ENCODE measurements at places on chromosomes 12 and 14.

DNA sequence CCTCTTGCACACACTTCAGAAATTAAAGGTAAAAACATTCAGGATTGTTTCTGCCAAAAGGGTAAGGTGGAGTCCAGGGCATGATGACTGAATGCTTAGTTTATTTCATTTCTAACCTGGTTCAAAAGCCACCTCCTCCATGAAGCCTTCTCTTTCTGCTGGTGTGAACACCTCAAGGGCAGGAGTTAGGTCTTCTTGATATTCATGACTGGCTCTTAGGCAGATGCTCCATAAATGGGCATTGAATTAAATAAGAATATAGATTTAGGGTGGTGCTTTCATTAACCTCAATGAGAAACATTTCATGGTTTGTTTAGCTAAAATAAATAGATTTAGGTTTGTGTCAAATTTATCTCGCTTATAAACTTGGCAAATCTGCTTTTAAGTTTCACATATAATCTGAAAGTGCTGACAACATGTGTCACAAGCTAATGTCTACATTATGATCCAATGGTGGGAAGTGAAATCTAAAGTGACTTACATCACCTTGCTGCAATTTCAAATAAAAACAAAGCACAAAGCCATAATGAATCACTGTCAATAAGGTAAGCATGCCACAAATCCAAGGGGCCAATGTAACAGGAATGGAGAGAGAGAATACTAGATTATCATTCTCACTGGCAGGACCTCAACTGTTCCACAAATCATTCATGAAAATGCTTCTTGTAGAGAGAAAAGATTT, 72.7 kb upstream of the GRIP1 start:
- no peak for DNase-seq

DNA sequence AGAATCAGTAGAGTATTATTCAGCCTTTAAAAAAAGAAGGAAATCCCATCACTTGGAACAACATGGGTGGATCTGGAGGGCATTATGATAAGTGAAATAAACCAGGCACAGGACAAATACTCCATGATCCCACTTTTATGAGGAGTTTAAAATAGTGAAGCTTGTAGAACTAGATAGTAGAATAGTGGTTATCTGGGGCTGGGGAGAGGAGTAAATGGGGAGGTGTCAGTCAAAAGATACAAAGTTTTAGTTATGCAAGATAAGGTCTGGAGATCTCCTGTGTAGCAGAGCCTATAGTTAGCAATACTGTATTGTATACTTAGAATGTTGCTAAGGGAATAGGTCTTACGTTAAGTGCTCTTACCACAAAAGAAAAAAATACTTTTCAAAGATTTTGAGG, 64.9 kb downstream of the RIC8B start:
- DNase-seq, result no peak

- no peak for DNase-seq
Observed at GRCh38 chr14:76203086-76204001, 51.6 kb downstream of the GPATCH2L start.

DNA sequence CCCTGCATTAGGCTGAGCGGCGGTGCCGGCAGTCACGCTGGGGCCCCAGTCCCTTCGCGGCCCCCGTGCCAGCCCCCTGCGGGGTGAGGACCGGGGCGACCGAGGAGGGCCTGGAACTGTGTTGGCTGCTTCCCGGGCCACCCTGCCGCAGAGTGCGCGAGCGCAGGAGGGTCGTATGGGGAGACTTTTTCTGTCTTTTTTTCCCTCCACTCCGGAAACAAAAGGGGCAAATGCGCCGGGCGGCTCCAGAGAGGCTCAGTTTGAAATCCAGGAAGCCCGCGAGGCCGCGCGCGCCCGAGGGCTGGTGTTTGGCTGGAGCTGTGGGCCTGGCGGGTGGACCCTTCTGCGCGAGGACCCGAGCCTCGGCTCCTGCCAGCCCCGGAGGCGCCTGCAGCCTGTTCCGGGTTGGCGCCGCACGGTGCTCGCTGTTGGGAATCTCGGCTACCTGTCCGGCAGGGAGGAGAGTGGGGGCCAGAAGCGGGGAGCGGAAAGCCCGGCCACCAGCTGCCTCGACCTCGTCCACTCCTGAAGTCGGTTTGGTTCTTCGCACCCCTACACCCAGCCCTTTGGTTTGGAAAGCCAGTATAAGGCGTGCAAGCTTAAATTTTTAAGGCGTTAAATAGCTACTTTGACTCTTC, 638 bp downstream of the PLEKHG3 start:
- DNase-seq, result no peak

- DNase-seq, result no peak
Observed at GRCh38 chr12:103783744-103784664, 57.0 kb downstream of the NT5DC3 start.

GRCh38 chr14:73463411-73463810, 5.1 kb upstream of the NUMB start:
- no peak for DNase-seq

DNA sequence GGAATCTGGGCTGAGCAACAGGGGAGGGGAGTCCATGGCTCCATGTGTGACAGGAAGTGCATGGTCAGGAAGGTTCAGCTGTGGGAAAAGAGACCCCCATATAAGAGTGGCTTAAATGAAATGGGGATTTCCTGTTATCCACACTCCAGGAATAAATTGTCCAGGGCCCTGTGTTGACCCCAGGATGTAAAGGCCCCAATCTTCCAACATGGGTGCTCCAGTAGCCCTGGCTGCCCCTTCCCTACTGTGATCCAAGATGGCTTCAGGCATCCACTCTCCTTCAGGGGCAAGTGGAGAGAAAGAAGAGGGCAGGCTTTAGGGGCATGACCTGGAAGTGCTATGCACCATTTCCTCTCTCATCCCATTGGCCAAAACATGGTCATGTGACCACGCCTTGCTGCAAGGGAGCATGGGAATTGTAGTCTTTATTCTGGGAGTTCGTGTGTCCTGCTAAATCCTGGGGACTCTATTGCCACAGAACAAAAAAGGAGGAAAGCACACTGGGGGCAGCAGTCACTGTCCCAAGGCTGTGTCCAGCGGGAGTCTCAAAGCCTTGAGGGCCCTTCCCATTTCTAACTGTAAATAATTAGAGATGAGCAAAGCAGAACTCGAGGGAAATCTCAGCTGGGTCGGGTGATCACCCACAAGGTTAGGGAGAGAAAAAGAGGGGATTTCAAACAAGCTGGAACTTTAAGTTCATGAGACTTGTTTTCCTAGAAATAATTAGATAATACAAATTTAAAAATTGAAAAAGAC, 289.2 kb downstream of the ADGRD1 start:
- DNase-seq, result no peak

DNA sequence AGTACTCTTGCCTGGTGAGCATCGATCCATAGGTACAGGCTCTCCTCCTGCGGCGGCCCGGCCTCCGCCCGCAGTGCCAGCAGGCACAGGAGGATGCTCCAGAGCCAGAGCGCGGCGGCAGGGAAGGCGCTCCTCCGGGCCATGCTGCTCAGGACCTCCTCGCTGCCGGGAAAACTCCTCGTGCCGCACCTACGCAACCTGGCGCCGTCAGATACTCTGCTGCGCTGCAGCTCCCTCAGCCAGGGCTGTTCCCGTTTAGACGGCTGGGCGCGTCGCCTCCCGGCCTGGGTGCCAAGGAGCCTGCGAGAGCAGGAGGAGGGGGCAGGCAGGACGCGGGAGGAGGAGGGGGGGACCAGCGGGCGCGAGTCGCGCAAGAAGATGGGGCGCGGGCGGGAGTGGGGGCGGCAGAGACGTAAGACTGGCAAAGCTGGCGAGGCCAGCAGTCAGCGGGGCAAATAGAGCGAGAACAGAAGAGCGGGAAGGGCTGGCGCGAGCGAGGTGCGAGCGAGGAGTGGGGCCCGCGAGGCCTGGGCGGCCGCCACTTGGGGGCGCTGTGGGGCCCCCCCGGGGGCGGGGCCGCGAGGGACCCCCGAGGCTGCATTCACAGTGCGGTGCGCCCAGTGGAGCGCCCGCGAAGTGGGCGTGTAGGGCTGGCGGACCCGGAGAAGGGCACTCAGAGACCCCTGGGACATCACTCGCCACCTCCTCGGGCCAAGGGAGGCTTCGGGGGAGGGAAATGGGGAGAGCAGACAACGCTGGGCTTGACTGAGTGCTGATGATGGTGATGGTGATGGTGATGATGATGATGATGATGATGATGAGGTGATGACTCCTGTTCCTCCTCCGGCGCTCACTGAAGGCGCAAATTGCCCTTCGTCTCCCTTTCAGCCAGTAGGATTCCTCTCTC, at the start of gene WIF1:
Gene WIF1 (minus strand): TSS at position 257 of the 907 bp plus-strand sequence. CDS start 114 bp downstream, at position 143.
- no peak for DNase-seq

DNA sequence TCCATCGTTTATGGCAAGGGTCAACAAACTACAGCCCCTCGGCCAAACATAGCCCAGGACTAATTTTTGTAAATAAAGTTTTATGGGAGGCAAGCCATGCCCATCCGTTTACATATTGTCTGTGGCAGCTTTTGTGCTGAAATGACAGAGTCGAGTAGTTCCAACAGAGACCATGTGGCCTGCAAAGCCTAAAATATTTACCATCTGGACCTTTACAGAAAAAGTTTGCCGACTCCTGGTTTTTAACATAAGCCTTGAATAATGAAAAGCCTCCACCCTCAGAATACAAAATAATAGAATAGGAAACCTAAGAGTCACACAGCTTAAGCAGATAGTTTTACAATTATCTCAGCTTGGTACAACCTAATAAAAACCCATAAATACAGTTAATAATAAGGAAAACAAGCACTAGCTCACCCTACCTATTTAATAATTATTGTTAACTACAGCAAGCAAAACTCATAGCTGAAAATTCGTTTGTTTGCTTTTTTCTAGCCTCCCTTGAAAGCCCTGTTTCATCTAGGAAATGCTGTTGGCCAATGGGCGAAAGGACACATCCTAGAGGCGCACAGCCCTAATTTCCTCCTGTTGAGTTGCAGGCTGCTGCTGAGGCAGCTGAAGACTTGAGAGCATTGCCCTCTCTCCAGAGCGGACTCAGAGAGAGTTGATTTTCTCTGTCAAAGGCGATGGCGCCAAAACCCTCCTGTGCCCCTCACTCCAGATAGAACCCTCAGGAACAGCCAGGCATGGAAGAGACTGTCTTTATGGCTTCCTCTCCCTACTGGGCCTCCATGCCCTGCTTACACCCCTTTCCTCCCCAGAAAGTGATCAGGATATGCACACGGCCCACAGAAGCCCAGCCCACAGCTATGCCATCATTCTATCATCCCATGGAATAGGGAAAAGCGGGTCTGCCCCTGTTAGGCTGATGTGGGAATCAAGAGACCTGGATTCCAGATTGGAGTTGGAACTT, 107.2 kb downstream of the DPF3 start:
- DNase-seq, result no peak

- no peak for DNase-seq
Observed at GRCh38 chr14:92958373-92959188, 35.6 kb downstream of the CHGA start.

GRCh38 chr12:75724928-75725312, 213.5 kb upstream of the KRR1 start:
- DNase-seq, result no peak

DNA sequence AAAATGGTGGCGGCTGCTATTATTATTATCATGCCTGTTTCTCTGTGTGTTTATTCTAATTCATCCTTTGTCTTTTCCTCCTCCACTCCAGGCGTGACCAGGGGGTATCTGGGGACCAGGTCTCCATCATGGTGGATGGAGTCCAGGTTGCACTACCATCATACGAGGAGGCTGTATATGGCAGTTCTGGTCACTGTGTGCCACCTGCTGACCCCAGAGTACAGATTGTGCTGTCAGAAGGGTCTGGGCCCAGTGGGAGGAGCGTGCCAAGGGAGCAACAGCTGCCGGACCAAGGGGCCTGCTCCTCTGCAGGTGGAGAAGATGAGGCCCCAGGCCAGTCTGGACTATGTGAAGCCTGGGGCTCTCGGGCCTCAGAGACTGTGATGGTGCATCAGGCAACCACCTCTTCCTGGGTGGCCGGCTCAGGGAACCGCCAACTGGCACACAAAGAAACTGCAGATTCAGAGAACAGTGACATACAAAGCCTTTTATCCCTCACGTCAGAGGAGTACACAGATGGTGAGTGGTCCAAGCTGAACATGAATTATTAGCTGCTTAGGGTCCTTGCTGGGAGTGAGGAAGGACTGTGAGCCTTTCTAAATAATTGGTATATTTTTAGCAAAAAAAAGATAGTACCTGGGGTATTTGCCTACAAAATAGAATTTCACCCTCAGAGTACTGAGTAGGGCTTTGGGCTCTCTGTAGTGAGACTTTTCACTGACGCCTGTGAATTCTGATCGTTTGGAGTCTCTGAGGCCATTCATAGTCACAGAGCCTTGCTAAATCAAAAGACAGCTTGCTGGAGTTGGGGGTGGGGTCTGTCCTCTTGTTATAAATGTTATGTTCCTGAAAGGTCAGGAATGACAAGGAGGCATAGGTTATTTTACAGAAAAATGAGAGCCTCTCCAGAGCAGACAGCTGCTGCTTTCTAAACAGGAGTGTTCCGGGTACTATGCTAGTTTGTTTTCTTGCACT, 58.1 kb upstream of the SRSF5 start:
- no peak for DNase-seq

GRCh38 chr12:114431902-114432301, 26.0 kb upstream of the TBX5 start:
- no peak for DNase-seq

DNA sequence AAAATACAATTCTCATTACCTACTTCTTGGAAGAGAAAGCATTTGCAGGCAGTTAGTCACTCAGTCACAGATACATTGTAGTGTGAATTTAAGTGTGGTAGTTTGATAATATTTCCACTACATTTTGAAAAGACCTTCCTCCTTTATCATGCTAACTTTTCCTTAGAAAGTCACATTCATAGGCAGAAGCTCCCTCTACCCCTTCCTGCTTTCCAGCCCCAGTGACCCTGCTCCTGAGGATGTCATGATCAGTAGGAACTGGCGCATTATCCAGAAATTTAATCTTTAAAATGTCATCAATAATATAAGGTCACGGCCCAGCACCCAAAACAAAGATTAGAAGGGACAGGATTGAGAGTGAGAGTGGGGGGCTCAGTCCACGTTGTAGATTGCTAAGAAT, 707.4 kb upstream of the STXBP6 start:
- no peak for DNase-seq

GRCh38 chr12:118402251-118402650, 25.9 kb downstream of the SUDS3 start:
- no peak for DNase-seq

DNA sequence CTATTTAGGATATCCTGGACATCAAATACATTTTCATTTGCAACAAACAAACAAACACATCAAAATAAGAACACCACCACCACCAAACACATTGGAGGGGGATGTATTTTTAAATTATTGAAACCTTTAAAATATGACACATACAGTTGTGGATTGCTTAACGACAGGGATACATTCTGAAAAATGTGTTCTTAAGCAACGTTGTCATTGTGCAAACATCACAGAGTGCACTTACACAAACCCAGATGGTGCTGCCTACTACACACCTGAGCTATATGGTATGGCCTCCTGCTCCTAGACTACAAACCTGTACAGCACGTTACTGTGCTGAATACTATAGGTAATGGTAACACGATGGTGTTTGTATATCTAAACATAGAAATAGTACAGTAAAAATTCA, 19.4 kb downstream of the PYGL start:
- no peak for DNase-seq

All from stimulated activated CD8-positive, alpha-beta memory T cell treated with anti-CD3 and anti-CD28 coated beads, Interleukin-4, amount 100 ng/mL, for 4 hours (primary cell).